Activated CD4-positive, alpha-beta T cell treated with anti-CD3 and anti-CD28 coated beads, Interleukin-2, amount 10 ng/mL, durations not matched to agents 24 days and 14 days (primary cell): ENCODE measurements at places on chromosomes 11 and 22. TPM values are rescaled to one million over a fixed set of nuclear protein-coding genes. Genes with fewer than 3 reads are reported as not detected.

DNA sequence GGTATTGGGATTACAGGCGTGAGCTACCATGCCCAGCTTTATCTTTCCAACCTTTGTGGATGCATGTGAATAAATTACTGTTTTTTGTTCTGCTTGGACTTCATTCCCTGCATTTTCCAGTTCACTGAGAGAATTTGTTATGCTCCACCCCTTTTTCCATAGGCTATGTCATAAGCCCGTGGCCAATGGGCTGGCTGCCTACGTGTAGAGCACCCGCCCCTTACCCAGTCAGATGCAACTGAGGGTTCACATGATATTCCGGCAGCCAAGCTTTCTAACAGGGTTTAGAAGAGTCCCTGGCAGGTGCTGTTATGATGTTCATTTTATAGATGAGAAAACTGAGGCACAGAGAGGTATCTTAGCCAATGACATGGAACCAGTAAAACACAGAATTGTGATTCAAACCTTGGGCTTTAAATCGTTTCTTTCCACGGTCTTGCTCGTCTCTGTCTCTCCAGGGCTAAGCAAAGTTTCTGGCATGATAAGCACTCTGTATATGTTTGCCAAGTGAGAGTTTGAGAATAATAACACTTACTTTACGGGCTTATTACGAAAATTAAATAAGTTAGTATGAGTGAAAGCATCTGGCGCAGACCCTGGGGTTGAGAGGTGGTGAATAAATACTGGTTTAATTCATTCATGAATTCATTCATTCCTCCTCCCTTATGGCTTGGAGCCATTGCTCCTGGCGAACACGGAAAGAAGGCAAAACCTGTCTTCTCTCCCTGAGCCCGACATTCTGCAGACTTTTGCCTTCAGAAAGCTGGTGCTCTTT is 42.4 kb upstream of the RASD2 start:
- no peak for DNase-seq

- no peak for DNase-seq
Measured at GRCh38 chr11:117535850-117536411, 208.3 kb downstream of the CEP164 start.

GRCh38 chr11:112579282-112579681 is 318.6 kb upstream of the PLET1 start:
- no peak for DNase-seq

- DNase-seq: no peak
Measured at GRCh38 chr11:95487938-95488337, 256.9 kb upstream of the SESN3 start.

DNA sequence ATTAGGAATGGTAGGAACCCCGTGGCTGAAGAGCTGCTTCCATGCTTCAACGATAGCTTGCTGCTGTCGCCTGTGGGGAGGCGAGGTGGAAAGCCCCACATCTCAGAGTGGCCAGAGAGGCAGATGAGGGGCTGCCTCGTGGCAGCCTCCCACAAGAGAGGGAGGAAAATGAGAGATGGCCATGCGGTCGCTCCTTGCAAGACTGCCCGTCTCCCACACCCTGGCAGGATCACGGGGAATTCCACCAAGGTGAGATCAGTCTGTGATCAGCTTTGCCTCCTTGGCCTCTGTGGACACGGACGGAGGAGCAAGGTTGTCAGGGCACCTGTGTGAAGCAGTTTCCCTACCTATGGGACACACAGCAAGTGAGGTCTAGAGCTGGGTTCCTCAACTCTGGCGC is 3.0 kb downstream of the CRYBA4 start:
- DNase-seq: no peak

- DNase-seq: no peak
Measured at GRCh38 chr11:126585774-126586491, 230.4 kb downstream of the ST3GAL4 start.

DNA sequence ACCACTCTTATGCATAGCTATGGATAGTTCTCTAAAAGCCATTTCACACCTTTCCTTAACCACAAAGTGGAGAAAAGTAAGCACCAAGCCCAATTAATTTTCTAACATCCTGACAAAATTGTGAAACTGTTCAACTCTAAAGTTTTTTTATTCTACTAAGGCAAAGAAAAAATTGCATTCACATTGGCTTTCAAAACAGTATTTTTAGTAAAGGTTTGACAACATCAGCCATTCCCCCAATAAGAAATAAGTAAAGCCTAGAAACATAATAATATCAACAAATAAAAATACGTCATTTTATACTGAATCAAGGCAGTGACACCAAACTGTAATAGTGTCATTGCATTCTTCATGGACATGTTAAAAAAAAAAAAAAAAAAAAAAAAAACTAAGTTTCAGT is 11.1 kb downstream of the FAM168A start:
- DNase-seq: no peak

DNA sequence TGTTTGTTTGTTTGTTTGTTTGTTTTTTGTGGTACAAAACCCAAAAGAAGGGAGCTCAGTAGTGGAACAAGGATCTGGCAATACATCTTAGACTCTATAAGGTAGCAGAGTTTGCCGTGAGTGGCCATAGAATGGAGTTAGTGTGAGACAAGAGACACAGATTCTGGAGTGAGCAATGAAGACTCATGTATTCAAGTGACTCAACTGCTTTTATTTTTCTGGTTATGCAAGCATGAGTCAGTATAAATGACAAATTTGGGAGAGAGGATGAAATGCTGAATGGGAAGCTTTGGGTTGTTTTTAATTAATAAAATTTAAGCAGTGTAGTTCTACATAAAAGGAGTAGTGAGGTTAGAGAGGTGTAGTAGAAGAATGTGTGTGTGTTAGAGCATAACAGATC is 143.6 kb upstream of the ANO5 start:
- DNase-seq: no peak

- no peak for DNase-seq
Measured at GRCh38 chr11:19391652-19392051, 150.9 kb upstream of the E2F8 start.

GRCh38 chr22:43789452-43789851 is 22.7 kb downstream of the EFCAB6 start:
- DNase-seq: no peak

GRCh38 chr11:35424157-35424940 is 5.0 kb upstream of the SLC1A2 start:
- no peak for DNase-seq

DNA sequence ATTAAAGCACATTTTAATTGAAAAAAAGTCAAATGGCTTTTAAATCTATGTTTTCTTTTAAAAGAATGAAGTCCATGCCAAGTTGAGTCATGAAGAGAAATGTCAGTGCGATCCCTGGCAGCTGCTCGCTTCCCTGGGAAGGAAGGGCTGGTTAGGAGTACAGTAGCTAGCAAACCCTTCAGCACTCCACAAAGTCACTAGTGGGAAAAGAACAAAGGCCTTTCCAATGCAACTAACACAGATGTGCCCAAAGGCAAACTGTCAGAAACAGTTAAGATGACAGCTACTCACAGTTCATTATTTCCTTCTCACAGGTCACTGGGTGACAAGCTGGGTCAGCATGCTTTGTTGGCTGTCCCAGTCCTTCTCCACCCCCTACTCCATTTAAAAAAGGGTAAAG is 308.7 kb downstream of the DCDC1 start:
- no peak for DNase-seq

- DNase-seq: no peak
Measured at GRCh38 chr11:698493-699115, 3.0 kb downstream of the TMEM80 start.

DNA sequence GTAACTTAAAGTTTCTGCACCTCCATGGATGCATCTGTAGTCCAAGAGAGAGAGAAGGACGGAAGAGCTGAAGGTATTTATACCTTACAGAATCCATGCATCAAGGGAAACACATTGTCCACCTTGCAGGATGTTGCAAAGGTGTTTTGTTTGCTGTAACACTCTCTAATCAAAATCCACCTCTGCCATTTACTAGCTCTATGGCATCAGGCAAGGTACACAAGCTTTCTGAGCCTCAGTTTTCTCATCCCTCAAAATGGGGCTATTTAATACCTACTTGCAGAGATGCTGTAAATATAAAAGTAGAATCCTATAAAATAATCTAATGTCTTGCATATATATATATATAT is 21.6 kb upstream of the SPON1 start:
- no peak for DNase-seq

MFNG gene
- 207 and 231 TPM in 2 replicates for total RNA-seq

FJX1 gene
- 0.26 and 0.30 TPM in 2 replicates for total RNA-seq

TIMP3 gene
- total RNA-seq: not detected in 2 replicates

TRAF6 gene
- 10.9 and 11.5 TPM in 2 replicates for total RNA-seq

OR52I2 gene
- not detected in 2 replicates for total RNA-seq

MRGPRX3 gene
- not detected in 2 replicates for total RNA-seq

PNPLA5 gene
- total RNA-seq: not detected in 2 replicates

DYNC2H1 gene
- 0.30 and 0.64 TPM in 2 replicates for total RNA-seq
